ENCODE measurements at places on chromosomes 2 and 18.

DNA sequence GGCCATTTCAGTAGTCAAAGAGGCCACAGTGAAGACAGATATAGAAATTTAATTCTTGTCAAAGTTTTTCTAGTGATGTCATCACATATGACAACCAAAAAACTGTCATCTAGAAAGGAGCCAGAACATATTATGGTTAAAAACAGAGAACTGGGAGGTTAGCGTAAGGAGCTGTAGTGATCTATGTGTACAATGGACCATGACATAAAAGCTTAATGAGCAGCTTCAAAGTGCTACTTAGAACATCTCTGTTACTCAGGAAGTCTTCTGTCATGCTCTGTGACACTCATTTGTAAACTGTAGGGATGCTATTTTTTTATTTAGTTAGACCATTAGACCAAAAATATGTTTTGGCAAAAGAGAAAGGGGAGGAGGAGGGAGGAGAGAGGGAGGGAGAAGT lies 57.3 kb downstream of the CMPK2 start:
- DNase-seq: no peak

- no peak for DNase-seq
These were observed 312.4 kb upstream of the TCF4 start for GRCh38 chr18:55900380-55900779.

DNA sequence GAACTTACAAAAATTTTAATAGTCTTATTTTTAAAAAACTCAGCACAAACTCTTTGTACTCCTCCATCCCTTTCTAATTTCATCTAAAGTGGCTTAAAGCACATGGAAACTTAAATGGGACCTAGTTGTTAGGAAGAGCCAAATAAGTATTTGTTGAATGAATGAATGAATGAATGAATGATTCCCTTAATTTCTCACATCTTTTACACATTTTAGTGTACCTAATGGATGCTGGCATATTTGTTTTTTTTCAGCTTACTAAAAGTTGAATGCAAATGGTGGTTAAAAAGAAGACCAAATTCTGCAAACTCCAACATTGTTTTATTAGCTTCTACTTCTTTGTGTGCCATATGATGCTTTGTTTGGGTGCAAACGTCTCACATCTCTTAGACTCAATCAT lies 89.6 kb downstream of the KYNU start:
- DNase-seq: no peak

- no peak for DNase-seq
These were observed 63.4 kb downstream of the GYPC start for GRCh38 chr2:126719191-126719832.

DNA sequence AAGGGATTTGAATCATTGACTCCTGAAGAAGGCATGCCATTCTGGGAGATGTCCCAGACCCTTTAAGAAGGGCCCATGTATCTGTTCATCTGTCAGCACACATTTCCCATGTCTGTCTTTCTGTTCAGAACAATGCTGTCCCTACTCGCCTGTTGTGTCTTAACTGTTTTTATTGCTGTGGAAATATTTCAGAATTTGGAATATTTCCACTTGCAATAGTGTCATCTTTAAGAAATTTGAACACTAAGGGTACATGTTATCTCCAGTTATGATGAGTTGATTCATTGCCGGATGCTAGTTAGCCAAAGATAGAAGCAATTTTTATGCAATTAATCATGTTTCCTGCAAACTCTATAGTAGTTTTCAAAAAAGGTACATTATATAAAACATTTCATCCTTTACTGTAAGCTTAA lies 36.9 kb upstream of the NT5C1B start:
- DNase-seq: no peak

GRCh38 chr2:222353993-222354392 lies 55.2 kb upstream of the PAX3 start:
- DNase-seq: no peak

GRCh38 chr2:227822416-227823003 lies 8.9 kb downstream of the CCL20 start:
- no peak for DNase-seq

- DNase-seq: no peak
These were observed 392.7 kb upstream of the FANCL start for GRCh38 chr2:58633613-58634365.

GRCh38 chr2:215619022-215619958 lies 183.4 kb upstream of the FN1 start:
- no peak for DNase-seq

GRCh38 chr2:43324259-43325106 lies 98.1 kb upstream of the ZFP36L2 start:
- DNase-seq: no peak

DNA sequence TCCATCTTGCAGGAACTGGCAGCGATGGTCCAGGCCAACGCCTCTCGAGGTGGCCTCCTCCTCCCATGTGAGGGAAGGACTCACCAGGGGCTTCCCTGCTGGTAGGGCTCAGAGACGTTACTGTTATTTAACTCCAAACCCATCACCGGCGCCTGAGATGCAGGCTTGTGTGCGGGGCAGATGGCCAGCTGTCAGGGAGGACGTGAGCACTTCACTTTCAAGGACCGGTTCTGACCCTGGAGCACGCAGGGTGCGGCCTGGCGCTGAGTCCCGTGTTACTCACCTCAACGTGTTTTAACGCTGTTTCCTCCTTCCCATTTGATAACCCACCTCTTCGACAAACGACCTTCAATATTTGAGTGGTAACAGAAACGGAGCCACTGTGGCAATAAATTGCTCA lies 350.2 kb downstream of the ZNF516 start:
- no peak for DNase-seq

DNA sequence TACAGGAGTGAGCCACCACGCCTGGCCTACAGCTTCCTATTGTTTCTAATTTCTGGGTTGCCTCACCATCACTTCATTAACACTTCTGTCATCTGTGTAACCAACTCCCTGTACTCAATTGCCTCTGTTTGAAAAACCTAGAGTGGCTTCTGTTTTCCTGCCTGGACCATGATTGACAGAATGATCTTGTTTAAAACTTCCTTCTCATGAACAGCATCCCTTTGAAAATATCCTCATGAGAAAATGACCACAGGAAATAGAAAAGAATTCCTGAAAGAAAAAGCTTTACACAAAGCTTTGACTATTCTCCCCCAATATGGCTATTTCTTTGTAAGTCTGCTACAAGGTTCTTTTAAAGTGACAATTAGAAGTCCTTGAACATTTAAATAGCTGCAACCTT lies 672.3 kb downstream of the ARHGAP15 start:
- no peak for DNase-seq

DNA sequence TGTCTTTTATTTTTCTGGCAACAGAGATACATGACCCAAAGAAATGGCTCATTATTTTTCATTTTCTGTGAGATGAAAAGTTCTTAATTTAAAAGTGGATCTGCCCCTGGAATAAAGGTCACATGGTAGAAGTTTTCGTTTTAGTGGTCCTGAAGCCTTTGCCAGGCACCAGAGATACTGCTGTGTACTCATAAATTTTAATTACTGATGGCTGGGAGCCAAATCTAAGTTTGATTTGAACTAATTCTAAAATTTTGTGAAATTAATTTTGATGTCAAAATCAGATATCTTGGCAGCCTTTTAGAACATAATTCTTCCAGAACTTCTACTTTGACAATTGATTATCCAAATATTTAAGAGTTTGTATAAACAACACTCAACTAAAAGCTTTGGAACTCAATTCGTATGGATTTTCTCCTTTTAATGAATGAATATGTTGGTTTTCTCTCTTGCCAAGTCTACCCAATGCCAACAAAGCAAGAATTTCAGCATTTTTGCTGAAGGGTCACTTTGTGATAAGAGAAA lies 128.5 kb upstream of the SP5 start:
- DNase-seq: no peak

GRCh38 chr18:23671564-23671963 lies 8.9 kb upstream of the ANKRD29 start:
- DNase-seq: no peak

DNA sequence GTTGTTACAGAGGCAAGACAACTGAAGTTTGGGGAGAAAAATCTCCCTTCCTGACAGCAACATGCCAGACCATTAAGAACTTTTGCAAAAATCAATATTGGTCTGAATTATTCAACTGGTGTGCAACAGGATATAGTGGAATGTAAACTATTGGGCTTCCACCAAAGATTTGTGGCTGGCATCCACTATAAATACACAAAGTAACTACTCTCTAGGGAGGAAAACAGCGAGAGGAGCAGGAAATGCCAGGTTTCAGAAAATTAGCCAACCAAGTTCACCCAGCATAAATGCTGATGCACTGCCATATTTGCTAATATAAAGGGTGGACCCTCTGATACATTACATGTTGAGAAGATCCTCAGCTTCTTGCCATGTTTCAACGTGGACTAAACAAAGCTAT lies 267.6 kb upstream of the LYPD1 start:
- no peak for DNase-seq

- DNase-seq: no peak
These were observed 82.8 kb downstream of the QPCT start for GRCh38 chr2:37427241-37427640.

- no peak for DNase-seq
These were observed 68.4 kb downstream of the SLC16A14 start for GRCh38 chr2:230000118-230000841.

- peak; percentile 7 for DNase-seq
These were observed 59.5 kb downstream of the PUM2 start for GRCh38 chr2:20291106-20291564.

GRCh38 chr2:229296536-229296935 lies 25.4 kb upstream of the PID1 start:
- no peak for DNase-seq

- DNase-seq: no peak
These were observed 40.3 kb downstream of the ZEB2 start for GRCh38 chr2:144479659-144480058.

- no peak for DNase-seq
These were observed 116.0 kb downstream of the MAP3K20 start for GRCh38 chr2:173191601-173192000.

DNA sequence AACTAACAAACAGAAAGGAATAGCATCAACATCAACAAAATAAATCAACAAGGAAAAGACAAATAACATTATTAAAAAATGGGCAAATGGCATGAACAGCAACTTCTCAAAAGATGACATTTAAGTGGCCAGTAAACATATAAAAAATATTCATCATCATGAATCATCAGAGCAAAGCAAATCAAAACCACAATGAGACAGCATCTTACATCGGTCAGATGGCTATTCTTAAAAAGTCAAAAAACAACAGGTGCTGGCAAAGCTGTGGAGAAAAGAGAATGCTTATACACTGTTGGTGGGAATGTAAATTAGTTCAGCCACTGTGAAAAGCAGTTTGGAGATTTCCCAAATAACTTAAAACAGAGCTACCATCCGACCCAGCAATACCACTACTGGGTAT lies 327.1 kb downstream of the CMPK2 start:
- no peak for DNase-seq

DNA sequence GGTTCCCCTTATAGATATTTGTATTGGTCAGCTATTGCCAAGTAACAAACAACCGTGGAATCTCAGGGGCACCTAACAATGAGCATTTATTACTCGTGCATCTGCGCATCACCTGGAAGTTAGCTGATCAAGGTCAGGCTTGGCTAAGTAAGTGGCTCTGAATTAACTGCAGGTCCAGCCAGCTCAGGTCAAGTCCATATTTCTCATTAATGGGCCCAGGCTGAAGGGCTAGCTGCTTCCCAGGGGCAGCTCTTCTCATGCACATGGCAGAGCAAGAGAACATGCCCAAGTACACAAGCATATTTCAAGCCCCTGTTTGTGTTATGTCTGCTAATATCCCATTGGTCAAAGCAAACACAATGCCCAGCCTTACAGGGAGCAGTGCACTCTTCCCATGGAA lies 7.8 kb upstream of the DGUOK start:
- DNase-seq: no peak

DNA sequence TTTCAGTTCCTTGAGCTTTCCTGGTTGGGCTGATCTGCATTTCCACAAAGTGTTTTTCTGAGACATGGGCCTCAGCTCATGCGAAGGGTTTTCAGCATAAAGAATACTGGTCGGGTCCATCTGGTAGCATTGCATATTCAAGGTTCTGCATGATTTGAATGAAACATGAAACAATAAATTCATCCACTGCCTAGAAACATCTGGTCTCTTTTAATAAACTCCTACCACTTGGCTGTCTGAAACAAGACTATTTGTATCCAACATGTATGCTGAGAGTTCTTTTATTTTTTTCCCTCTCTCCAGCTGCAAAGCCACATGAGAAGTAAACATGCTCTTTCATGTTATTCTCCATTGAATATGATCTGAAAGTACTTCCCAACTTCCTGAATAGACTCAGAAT lies 314.9 kb upstream of the SOX11 start:
- DNase-seq: no peak

DNA sequence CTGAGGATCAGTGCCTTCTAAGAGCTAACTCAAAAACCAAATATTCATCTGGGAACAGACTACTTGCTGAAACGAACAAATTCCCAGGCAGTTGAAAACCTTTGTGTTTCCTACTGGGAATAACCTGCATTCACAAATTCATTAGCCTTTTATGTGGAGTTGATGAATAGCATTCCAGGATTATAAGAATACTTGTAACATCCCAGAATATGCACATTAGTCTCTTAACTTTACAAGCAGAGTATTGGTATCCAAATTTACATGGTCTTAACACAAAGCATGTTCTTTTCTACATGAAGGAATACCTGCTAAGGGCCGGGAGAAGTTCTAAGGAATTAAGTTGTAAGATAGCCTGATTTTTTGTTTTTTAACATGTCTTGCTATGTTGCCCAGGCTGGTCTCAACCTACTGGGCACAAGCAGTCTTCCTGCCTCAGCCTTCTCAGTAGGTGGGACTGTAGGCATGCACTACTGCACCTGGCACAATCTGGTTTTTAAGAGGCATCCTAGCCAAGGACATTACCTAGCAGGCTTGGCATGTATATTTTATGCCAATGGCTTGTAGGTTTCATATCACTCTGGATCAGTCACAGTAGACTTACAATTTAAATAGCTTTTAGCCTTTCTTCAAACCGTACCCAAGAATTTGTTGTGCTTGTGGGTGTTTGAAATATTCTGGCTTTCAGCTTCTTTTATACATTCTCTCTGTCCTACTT lies 50.7 kb downstream of the MGAT5 start:
- DNase-seq: no peak

DNA sequence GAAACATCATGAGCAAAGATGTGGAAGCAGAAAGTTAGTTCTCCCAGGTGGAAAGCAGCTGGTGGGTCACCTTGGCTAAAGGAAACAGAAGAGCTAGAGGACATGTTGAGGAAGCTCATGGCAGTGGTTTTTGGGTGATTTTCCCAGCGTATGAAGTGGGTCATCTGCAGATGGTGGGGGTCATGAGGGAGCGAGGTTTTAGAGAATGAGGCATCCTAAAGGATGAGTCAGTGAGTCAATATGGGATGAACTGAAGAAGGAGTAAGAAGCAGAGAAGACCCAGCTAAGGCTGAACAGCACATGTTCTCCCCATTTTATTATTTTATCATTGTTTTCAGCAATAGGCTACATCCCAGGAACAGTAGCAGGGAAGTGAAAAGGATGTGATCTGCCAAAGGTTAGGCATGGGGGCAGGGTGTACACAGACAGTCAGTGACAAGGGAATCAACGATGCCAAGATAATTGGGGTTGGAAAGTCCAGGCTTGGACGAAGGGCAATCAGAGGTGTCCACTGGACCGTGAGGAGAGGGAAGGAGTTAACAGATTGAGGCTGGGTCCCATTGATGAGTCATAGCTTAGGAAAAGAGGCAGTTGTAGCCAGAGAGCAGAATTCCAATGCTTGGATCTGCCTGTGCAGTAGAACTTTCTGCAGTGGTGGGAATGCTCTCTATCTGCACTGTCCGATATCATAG lies 289.3 kb upstream of the RAB12 start:
- no peak for DNase-seq

- DNase-seq: no peak
These were observed 25.5 kb downstream of the LGALSL start for GRCh38 chr2:64479259-64480117.

GRCh38 chr2:121881038-121881437 lies 125.6 kb downstream of the TSN start:
- no peak for DNase-seq
